ENCODE measurements at places on chromosomes 5 and 9.

DNA sequence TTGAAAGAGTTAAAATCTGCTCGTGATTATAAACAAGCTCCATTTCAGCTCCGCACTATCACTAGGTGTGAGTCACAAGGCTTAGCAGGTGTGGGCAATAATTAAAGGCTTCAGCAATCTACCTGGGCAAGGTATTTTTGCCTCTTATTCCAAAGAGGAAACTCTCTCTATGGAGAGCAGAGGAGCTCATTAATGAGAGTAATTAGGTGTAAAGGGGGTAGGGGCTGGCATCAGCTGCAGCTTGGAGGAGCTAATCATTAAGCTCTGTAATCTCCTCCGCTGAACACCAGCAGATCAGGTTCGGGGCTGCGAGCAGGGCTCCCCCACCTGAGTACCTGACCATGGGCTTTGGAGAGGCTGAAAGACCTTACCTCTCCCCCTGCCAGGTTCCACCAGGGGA is 129.2 kb downstream of the CRB2 start:
- DNase-seq, result no peak

- no peak for DNase-seq
Observed at GRCh38 chr9:129148463-129149204, 29.4 kb downstream of the IER5L start.

DNA sequence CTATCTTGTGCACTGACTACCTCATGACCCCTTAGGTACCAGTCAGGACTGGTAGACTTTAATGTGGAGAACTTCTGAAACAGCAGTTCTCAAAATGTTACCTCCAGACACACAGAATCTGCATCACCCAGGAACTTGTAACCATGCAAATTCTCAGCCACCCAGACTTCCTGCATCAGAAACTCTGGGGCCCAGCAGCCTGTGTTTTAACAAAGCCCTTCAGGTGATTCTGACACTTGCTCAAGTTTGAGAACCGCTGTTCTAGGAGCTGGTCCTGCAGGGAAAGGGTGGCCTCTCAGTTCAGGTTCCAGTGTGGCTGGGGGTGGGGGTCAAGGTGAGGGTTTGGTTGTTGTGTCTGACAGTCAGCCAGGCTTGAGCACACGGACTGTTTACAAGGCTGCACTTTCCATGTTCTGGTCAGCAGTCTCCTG is 28.4 kb downstream of the ZFP62 start:
- no peak for DNase-seq

GRCh38 chr5:134177369-134178095 is 782 bp upstream of the SKP1 start:
- DNase-seq, result no peak

GRCh38 chr5:61817472-61818326 is 485.6 kb downstream of the ZSWIM6 start:
- no peak for DNase-seq

GRCh38 chr5:126542441-126542840 is 52.6 kb downstream of the ALDH7A1 start:
- DNase-seq, result no peak

GRCh38 chr5:16291474-16291873 is 111.9 kb upstream of the MARCHF11 start:
- no peak for DNase-seq

GRCh38 chr5:67723873-67724272 is 491.7 kb upstream of the PIK3R1 start:
- no peak for DNase-seq

GRCh38 chr9:31774571-31774970 is 609.9 kb upstream of the ACO1 start:
- no peak for DNase-seq

DNA sequence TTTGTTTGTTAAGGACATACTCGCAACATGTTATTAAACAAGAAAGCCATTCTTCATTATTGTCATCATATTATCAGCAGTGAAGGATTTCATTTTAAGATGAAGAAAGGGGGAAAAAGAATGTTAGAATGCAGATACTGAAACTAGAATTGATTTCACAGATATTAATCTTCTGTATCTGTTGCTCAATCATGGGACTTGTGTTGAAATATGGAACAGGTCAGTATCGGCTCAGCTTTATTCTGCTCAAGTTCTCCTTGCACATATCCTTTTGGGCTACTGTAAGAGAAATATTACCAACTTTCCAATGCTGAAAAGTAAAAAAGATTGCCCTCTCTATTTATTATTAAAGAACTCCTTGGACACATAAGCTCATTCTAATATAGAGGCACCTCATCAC is 13.8 kb upstream of the ANXA1 start:
- no peak for DNase-seq

DNA sequence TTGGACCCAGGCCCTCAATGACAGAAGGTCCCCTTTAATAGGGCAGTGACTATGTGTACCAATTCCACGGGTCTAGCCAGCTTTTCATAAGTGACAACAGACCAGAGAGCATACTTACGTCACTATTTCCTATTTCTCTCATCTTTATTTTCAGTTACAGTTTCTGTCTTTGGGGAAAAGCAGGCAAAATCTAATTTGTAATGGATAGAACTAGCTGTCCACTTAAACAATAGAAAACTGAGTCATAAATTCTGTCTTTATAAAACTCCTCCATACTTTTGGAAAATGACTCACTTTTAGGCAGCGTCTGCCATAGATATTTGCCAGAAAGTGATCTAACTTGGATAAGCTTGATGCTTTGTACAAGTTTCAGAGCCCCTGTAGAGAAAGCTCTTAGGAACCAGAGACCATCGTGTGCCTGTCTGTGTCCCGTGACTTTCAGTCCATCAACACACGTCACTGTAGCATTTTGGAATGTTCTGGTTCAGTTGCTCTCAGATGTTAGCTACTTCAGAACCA is 101.9 kb downstream of the F2RL2 start:
- no peak for DNase-seq

DNA sequence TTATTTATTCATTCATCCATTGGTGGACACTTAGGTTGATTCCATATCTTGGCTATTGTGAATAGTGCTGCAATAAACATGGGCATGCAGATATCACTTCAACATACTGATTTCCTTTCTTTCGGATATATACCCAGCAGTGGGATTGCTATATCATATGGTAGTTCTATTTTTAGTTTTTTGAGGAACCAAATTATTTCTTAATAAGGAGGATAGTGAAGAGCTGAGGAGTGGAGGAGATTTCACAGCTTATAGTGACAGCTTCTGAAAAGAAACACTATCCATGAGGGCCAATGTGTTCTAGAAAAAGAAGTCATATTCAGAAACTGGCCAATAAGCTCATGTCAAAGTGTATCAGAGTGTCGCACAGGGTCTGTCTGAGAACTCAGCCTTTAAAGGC is 183.3 kb downstream of the SEC61B start:
- no peak for DNase-seq

DNA sequence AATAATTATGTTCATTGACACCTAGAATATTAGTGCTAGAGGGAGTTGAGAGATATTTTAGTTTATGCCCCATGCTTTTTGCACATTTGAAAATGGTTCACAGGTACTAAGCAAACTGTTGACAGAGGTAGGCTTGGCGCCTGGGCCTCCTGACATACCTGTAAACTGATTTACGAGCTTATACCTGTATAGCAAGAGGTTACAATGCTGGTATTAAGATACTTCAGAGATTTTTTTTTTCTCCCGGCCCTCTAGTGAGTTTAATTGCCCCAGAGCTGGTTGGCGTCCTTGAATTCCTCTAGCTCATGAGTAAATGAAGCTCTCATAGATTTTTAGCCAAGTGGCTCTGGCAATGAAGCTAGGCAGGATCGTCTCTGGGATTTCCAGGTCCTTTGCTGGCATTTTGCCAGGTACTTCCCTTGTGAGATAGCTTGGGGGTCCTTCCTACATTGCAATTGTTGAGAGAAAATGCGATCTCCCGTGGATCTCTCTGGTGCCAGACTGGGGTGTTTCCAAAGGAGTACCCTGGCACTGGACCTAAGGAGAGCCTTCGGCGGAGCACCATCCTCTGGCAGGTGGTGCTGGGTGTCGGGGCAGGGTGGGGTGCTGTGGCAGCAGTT is 9.0 kb downstream of the SLC36A1 start:
- no peak for DNase-seq

GRCh38 chr5:82993416-82993815 is 83.8 kb downstream of the TMEM167A start:
- no peak for DNase-seq

DNA sequence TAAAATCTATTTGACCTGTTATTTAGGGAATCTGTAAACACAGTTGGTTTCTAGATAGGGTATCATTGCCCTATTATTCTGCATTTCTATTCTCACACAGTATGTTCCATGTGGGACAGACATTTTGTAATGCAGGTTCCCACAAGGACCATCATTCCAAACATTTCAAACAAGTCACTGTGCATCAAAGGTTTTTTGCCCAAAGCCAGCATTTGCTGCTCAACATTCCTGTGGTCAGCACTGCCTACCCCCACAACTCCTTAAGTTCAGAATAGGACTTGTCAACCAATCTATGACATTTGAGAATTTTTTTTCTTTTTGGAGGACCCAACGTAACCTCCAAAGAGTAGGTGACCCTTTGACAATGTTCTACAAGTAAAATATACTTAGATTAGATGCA is 95.7 kb downstream of the LPAR1 start:
- DNase-seq, result no peak

GRCh38 chr9:126550891-126551351 is 62.8 kb upstream of the LMX1B start:
- no peak for DNase-seq

- DNase-seq, result no peak
Observed at GRCh38 chr9:72382405-72382804, 17.4 kb upstream of the ZFAND5 start.
